ENCODE measurements at places on chromosomes 5 and 9.

DNA sequence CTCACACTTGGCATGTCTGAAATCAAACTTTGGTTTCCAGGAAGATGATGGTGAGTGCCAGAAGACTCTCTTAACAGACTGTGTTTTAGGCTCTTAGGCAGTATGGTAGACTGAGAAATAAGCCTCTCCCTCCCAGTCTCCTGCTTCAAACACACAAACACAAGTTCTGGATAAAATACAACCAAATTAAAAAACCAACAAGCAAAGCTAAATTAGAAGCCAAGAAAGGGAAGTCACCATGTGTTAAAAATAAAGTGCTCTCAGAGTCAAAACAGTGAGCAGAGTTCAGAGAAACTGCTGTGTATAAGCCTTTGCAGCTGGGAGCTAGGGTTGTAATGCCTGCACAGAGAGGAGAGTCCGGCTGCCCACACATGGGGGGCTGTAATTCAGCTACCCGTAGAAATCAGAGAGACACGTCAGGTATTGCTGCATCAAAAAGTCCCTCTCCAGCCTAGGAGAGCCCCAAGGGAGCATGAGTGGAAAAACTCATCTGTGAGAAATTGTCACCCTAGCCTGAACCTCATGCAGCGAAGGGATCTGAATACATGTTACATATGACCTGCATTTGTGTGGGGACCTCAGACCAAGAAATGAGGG lies 62.6 kb downstream of the ANGPTL2 start:
- DNase-seq = no peak

DNA sequence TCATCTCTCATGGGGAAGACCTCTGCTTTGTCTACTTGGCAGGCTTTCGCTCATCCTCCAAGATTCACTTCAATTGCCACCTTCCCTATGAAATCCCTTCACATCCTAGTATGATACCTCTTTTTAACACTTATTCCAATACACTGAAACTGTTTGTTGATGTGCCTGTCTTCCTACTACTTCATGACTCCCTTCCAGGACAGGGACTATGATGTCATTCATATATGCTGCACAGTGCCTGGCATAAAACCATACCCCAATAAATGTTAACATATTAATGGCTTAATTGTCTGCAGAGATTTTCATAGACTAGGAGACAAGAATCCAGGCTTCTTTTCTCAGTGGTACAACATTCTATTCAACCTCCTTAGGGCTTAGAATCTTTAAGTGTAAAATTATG lies 215.5 kb downstream of the ZNF608 start:
- DNase-seq = no peak

DNA sequence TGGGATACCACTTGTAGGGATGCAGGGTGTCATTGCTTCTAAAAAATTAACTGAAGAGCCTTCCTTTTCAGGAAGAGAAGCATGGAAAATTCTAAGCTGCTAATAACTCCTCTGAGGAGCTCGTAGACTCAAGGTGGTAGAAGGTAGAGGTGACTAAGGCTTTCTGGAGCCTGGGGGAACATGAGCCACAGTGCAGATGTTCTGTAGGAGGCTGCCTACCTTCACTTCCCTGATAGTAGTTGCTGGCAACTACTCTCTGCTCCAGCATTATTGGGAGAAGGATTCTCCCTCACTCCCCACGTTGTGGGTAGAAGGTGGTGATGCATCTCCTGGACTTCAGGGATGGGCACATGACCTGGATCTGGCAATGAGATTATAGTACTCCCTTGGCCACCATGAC lies 86.7 kb upstream of the STARD4 start:
- DNase-seq = no peak

DNA sequence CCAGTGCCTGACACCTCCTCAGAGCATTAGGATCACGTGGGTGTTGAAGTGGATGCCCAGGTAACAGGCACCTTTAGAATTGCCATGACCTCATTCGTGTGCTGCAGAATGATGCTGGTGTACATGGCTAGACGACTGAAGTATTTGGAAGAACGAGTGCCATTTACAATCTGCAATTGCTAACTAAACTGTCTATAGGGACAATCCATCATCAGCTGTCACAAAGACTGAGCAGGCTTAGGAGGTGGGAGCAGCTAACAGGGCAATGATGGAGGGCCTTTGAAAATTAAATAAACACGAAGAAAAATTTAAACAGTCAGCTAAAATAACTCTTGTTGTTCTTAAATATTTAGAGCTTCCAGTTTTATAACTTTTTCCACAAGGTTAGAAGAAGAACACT lies 375.8 kb downstream of the GADD45G start:
- DNase-seq = no peak

DNA sequence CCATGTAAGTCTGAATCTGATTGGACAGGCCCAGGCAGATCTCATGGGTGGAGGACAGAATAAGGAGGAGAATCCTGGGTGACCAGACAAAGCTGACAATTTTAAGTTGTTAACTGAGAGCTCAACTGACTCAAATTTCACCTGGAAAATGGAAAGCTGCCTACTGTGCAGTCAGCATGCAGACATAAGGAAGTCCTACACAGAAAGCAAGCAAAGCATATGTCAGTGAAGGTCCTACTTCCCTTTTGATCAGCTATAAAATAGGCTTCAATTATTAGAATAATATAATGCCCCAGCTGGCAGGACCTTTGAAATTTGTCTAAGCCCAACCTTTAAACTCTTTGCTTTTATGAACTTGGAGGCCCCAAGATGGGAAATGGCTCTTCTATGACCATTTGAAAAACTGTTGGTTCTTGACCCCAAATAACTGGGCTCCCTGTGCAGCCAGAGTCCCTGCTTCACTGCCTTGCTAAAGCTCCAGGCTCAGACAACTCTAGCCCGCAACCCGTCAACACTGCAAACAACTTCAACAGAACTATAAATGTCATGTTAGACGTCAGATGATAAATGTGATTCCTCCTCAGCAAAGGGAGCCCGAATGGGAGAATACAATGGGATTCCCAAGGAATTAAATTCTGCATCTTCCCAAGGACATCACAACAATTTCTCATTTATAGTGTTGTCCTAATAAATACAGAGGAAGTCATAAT lies 118.9 kb upstream of the ADRA1B start:
- no peak for DNase-seq

DNA sequence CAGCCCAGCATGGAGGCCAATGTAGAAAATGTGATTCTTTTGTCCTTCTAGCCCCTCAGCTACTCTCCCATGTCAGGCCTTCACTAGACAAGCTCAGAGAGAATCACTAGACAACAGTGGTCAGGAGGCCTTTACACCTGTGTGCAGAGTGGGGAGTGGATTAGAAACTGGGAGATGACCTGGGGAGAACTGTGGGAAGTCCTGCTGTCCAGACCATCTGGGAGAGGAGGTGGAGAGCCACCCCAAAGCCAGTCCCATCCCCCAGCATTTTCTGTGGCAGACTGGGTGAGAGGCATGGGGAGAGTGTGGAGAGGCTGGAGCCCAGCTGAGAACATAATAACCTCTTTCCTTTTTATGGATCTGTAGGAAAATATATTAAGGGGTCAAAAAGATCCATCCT lies 452.0 kb upstream of the DMAC1 start:
- DNase-seq = no peak

DNA sequence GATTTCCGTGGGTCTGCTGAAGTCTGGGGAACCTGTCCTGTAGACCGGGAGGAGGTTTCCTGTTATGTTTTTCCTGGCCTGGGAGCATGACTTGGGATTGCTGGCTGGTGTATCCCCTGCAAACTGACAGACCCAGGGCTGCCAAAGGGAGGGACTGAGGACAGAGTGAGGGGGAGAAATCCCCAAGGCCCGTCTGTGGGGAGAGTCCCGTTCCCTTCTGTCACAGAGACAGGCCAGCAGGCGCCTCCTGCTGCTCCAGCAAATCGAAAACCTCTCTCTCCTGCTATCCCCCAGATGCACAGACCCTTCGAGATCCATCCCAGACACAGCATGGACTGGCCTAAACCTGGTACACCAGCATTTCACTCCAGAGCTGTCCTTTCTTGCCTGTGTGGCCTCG lies 56.2 kb upstream of the ALDH1B1 start:
- no peak for DNase-seq

GRCh38 chr9:89661956-89662717 lies 57.3 kb downstream of the GADD45G start:
- DNase-seq = no peak

DNA sequence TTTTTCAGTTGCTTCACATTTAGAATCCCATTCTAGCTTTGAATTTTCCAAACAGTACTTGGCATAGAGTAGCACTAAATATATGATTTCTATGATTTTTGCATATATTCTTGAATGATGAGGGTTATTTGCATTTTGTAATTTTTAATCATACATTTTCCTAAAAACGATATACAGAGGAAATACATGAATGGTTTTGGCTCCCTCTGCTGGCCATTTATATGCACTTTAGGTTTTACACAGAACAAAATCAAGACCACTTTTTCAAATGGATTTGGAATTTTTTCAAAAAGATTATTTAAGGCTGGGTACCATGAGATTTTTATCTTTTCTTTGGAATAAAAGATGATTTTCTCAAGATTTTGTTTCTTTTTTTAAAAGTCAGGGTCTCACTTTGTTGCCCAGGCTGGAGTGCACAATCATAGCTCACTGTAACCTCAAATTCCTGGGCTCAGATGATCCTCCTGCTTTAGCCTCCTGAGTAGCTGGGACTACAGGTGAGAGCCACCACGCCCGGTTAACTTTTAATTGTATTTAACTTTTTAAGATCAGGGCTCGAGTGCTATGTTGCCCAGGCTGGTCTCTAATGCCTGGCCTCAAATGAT lies 16.7 kb upstream of the COMMD10 start:
- no peak for DNase-seq

Data from stimulated activated CD8-positive, alpha-beta memory T cell treated with anti-CD3 and anti-CD28 coated beads, Interleukin-4, amount 100 ng/mL, for 1 hour (primary cell).